Sigmoid colon (tissue), 7 donors: ENCODE measurements at places on chromosomes 3 and 15. TPM values are rescaled to one million over a fixed set of nuclear protein-coding genes. Genes with fewer than 3 reads are reported as not detected.

- DNase-seq: no peak
These were observed 196.0 kb downstream of the NSUN3 start for GRCh38 chr3:94258851-94259250.

DNA sequence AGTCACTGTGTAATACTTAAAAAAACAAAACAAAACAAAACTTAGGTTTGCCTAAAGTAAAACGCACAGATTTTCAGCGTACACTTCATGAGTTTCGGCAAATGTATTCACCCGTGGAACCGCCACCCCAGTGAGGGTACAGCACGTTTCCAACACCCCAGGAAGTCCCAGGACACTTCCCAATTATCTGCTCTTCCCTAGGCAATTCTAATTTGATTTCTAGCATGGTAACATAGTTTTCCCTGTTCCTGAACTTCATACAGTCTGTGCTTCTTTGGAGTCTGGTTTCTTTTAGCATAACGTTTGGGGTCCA lies 497 bp upstream of the CLASP2 start:
- DNase-seq: no peak

GRCh38 chr3:73508330-73508954 lies 116.3 kb downstream of the PDZRN3 start:
- no peak for DNase-seq

GRCh38 chr3:10962481-10963036 lies 30.0 kb upstream of the SLC6A1 start:
- no peak for DNase-seq

DNA sequence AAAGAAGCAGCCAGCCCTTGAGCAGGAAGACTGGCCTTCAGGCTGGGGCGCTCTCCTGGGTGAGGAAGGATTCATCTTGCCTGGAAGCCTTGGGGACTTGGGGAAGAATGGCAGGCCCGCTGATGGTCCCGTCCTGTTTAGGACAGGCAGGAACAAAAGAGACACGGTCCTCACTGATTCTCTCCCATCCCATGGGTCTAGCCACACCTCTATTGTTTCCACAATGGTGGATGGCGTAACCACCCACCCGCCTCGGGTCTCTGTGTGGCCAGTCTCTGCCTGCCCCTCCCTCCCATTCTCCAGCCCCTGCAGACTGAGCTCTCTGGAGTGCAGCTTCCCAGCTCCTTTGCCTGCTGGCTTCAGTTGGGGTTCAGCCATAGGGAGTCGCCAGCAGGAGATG lies 284.3 kb downstream of the UACA start:
- DNase-seq: no peak

DNA sequence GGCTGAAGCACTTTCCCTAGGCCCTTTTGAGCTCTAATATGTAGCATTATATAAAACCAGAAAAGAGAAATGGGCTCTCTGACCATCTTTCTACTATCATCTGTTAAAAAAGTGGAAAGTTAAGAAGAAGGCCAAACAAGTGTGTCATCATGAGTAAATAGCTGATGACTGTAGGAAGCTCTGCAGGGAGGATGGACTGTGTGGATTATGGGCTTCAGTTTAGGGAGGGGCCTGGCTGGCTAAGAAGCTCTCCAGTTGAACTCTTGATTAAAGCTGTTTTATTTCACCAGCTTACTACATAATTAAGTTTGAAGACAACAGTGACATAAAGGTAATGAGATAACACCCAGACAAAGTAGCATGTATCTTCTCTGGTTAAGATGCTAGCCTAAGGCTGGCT lies 30.6 kb downstream of the INTS14 start:
- DNase-seq: no peak

DNA sequence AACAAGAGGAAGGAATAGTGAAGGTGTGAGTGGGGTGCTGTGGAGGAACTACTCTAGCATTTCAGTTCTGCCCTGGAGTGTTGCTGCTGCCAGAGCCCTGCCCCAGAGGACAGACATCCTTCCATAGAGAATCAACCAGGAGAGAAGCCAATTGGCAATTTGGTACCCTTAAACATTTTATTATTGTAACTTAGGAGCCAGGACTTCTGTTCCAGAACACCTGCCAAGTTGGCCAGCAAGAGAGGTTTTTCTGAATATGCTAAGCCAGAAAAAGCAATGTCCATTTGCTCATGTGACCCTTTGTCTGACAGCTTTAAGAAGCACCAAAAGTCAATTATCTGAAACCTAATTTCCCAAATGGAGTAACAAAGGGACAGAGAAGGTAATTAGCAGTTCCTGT lies 264.9 kb downstream of the MEX3B start:
- DNase-seq: no peak

DNA sequence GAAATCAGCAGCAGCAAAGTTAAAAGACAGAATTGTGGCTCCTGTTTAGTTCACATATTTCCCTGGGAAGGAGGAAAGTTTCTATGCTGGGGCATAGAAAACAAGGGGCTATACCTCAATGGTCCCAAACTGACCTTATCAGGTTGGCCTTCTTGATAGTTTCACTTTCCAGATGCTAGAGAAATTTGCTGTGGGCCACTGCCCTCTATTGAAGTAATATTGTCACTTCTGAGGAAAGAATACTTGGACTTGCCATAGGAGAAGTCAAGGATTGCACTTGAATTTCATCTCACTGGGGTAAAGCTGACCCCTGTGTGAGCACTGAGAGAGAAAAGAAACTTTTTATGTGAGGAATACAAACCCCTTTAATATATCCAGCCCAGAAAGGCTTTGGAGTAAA lies 49.3 kb upstream of the XCR1 start:
- DNase-seq: no peak

DNA sequence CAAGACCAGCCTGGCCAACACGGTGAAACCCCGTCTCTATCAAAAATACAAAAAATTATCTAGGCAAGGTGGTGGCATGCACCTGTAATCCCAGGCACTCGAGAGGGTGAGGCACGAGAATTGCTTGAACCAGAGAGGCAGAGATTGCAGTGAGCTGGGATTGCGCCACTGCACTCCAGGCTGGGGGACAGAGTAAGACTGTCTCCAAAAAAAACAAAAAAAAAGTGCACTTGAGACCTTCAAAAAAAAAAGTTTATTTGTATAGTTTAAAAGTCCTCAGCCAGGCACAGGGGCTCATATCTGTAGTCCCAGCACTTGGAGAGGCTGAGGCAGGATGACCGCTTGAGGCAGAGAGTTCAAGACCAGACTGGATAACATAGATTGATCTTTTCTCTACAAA lies 2.1 kb downstream of the PBRM1 start:
- no peak for DNase-seq

- no peak for DNase-seq
These were observed 61.7 kb upstream of the MDFIC2 start for GRCh38 chr3:70374179-70374578.

DNA sequence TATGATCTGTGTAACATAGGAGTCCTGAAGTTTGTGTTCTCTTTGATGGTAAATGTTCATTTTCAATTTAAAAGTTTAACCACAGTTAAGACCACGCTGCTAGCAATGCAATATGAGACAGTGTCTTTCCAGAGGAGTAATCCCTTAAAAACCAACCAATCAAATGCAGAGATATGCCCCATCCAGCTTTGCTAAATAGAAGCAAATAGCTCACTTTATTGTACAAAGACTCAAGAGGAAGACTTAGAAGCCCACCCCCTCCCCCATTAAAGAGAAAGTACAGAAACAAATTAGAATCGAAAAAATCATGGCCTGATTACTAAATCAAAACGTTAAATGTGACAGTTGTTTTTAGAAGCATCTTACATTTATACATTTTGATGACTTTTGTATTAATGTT lies 2.1 kb upstream of the ANP32A start:
- DNase-seq: no peak

- DNase-seq: no peak
These were observed 4.7 kb downstream of the NR1D2 start for GRCh38 chr3:23949784-23950183.

DNA sequence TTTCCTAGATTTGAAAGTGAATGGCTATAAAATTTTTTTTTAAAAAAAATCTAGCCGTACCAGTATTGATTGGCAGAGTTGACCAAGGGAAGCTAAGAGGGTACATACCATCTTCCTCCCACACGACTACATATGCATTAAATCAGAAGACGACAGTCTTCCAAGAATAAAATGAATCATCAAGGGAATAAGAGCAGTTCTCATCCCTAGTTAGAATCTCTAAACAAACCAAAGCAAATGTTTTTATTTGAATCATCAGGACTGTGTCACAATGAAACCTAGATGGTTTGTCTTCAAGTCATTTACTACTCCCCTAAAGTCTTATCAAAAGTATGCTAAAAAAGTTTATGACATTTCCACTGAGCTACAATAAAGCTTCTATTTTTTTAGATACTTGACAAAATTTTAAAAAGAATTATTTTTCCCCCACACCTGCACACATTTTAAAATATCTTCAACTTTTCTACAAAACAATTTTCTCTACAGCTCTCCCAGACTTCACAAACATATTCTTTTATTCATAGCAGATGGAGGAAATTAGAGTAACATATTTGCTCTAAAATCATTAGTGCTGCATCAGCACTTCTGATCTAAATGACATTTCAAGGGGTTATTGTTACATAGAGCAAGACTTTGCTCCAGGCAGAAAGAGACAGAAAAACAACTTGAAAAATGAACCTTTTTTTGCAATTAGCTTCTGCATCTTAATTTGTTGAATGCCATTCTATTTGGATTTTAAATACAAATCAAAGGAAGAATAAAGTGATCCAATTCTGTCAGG lies 547.1 kb downstream of the FHIT start:
- no peak for DNase-seq

DNA sequence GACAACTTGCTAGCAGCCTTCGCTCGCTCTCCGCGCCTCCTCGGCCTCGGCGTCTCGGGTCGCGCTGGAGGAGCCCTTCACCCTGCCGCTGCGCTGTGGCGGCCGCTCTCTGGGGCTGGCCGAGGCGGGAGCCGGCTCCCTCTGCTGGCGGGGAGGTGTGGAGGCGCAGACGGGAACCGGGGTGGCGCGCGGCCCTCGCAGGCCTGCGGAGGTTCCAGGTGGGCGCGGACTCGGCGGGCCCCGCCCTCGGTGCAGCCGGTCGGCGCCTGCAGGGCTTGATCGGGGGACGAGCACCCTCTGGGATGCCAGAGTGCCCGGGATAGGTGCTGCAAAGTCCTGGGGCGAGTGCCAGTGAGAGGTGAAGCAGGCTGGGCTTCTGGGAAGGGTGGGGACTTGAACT lies 989.9 kb downstream of the ROBO2 start:
- DNase-seq: no peak

- no peak for DNase-seq
These were observed 813.5 kb downstream of the MCTP2 start for GRCh38 chr15:95044745-95045417.

- no peak for DNase-seq
These were observed 154.2 kb upstream of the LRIG1 start for GRCh38 chr3:66655044-66655443.

- no peak for DNase-seq
These were observed 191.9 kb downstream of the STT3B start for GRCh38 chr3:31724651-31725050.

- no peak for DNase-seq
These were observed 203.5 kb downstream of the RSRC1 start for GRCh38 chr3:158313338-158313927.

DNA sequence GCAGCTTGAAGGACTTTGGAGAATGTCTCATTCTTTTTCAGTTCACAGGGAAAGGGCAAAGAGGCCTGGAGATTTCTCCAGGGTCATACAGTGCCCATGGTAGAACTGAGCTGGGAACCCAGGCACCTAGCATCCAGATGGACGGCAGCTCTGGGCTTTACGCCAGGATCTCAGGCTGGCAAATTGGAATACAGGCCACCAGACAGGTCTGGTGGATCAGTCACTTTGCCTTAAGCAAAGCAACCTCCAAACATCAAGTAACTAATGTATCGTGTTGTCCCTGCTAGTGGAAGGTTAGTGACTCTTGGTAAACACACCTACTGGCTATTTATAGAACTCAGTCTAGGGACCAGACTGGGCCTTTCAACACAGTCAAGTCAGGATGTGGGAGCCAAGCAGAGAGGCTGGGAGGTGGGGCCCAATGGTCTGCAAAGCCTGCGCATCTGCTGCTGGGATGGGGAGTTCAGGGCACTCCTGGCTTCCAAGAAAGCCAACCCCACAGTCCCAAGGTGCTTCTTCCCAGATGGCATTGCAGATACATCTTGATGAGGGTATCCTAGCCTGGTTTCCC lies 30.2 kb downstream of the RPLP1 start:
- DNase-seq: no peak

- DNase-seq: no peak
These were observed 83.3 kb upstream of the C2CD4B start for GRCh38 chr15:62248277-62248984.

DNA sequence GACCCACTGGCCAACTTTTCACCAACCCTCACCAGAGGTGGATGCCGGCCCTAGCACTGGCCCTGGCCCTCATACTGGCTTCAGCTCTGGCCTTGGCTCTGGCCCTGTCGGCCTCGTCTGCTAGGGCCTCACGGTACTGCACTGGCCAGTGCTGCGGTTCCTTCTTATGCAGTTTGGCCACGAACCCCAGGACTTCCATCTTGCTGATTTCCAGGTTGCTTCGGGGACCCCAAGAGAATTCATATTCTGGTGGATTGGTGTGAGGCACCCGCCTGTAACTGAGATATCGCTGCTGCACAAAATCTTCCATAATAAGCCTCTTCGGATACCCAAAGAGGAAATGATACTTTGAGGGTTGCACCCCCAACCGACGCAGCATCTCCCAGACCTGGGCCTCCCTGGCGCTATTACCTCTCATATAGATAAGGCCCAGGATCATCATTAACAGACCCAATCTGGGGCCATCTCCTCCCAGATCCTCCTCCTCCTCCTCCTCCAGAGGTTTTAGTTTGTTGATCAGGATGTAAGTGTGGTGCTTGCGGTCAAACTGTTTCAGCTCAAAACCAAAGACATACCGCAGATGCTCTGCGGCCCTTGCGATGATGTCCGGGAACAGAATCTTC lies 883 bp downstream of the MAGEF1 start:
- DNase-seq: no peak

DNA sequence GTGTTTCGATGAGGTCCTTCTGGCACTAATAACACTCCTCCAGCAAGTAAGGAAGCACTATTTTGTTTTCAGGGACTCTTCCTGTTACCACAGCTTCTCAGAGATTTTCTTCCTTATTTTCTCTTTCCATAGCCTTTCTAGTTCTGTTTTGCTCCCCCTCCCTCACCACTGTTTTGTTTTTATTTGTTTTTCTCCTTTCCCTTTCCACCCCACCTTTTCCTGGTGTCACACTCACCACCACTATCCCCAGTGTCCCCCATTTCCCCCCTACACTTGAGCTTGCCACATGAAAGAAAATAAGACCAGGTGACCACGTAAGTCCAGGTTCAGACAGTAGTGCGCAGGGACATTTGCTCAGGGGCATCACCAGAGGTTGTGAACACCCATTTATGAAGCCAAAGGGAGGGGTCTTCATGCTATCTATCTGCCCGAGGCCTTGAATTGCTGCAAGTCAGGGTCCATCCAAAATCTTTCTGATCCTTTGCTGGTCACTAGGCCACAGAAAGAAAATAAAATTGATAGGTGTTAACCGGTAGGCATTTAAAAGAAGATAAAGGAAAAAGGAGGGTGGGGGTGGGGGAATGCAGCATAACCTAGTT lies 1.4 kb upstream of the RFTN1 start:
- DNase-seq: no peak

The BNC1 gene
- 0.36 TPM for total RNA-seq

The DPPA2 gene
- not detected for total RNA-seq

The SPTBN5 gene
- 0.36 TPM for total RNA-seq

The GHSR gene
- total RNA-seq: not detected

The ATP13A5 gene
- total RNA-seq: not detected

The PBRM1 gene
- total RNA-seq: 86.3 TPM

The PRSS50 gene
- 1.1 TPM for total RNA-seq

The DUT gene
- 107 TPM for total RNA-seq
